Activated gamma-delta T cell treated with anti-CD3 and anti-CD28 coated beads, Interleukin-2, amount 50 U/mL, for 16 hours (primary cell): ENCODE measurements at places on chromosomes 12 and 14.

DNA sequence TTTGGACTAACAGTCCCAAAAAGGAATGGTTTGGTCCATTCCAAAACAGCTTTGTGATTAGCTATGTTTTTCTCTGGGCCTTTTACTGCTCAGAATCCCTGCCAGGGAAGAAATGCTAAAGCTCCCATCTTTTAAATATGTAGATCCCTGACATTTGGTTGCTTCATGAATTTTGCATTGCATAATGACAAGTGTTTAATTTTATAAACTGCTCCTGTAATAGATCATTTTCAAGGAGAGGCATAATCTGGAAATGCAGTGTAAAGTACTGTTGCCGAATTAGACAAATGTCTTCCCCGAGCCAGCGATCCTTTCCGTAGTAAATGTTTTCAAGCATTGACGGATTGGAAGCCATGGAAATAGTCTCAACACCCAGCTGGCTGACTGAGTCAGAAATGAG is 291.3 kb upstream of the PRKD1 start:
- no peak for DNase-seq

DNA sequence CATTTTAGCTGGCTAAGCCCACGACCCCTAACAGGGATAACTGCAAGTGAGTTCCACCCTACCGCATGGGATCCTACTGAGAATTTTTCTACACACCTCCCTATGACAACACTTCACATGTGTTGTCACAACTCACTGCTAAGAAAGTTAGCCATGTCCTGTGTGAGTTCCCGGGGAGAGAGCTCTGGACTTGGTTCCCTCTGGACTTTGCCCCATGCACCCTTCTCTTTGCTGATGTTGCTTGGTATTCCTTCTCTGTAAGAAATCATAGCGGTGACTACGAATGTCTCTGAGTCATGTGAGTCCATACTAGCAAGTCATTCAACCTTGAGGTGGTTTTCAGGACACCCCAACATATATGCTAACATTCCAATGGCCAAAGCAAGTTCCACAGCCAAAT is 9.5 kb upstream of the CDKN3 start:
- DNase-seq: no peak

DNA sequence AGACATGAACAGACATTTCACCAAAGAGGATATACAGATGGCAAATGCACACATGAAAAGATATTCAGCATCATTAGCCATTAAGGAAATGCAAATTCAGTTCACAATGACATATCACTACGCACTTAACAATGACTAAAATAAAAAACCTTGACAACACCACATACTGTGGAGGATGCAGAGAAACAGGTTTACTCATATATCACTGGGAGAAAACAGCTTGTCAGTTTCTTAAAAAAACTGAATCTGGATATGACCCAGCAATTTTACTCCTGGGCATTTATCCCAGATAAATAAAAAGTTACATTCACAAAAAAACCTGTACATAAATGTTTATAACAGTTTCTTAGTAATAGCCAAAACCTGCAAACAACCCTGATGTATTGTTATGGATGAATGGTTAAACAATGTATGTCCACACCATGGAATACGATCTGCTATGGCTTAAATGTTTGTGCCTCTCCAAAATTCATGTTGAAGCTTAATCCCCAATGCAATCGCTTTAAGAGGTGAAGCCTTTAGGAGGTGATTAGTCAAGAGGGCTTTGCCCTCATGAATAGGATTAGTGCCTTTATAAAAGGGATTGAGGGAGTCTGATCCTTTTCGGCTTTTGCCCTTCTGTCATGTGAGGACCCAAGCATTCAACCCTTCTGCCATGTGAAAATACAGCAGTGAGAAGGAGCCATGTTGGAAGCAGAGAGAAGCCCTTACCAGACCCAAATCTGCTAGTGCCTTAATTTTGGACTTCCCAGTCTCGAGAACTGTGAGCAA is 36.0 kb upstream of the PPP4R3A start:
- no peak for DNase-seq

DNA sequence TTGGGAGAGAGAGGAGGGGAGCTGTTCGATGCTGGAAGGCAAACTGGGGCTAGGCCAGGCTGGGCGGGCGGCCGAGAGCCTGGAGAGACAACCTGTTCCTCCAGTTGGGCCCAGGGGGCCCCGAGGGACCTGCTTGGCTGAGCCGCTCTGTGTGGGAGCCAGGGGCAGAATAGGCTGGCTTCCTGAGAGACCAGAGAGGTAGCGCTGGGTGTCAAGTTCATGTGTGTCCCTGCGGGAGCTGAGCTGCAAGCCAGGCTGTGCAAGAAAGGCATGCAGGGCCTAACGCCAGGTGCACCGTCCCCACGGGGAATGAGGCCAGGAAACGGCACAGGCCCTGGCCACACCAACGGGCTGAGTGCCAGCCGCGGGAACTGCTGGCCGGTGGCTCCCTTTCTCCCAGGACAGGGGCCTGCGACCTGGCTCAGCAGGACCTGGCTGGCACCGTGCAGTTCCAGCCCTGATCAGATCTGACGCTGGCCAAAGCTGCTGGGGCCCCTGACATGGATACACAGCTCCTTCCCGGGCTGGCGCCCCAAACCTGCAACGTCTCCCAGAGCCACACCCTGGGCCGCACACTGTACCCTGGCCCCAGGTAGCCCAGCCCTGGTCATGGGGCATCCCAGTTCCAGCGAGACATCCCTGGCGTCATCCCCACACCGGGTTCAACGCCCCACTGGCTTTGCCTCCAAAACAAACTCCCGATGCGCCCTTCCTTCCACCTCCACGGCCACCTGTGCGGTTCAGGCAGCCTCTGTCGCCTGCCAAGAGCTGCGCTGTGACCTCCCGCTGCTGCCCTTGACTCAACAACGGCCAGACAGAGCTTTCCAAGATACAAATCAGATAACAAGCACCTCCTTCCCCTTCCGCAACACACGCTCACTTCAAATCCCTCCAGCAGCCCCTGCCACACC is 65.0 kb downstream of the RFLNA start:
- DNase-seq: no peak

DNA sequence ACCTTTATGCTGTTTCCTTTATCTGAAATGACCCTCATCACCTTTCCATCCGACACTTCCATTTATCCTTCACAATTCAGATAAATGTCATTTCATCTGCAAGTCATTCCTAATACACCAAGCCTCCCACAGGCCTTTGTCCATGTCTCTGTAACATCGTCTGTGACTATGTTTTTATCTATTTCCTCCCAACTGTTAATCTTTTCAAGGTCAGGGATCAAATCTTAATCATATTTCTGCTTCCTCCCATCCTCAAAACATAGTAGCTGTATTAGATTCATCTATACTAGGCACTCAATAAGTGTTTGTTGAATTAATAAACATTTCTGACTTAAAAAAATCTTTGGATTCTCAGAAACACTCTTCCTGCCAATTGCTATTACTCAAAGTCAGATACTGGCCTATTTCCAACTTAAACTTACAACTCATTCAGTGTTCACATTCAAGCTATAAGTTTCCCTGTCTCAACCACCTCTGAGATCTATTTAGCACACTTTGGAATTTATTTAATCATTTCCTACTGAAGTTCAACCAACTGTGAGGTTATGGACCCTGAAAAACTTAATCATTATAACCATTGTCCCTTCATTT is 100.2 kb upstream of the ALX1 start:
- no peak for DNase-seq

DNA sequence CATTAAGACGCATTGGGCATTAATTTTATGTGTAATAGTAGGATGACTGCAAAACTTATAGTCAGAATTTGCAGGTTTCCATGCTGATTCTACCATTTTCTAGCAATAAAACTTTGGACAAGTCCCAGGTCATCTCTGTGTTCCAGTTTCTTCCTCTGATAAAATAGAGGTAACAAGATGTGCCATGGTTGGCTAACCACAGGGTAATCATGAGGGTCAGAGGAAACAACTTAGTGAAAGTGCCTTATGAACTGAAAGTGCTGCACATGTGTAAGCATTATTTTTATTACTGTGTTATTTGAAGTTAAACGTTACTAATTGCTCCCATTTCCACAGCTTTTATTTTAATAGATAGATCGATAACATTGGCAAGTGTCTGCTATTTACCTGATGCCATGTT is 21.1 kb downstream of the SMCO2 start:
- DNase-seq: no peak

GRCh38 chr12:3342051-3342450 is 149.0 kb upstream of the PRMT8 start:
- no peak for DNase-seq

DNA sequence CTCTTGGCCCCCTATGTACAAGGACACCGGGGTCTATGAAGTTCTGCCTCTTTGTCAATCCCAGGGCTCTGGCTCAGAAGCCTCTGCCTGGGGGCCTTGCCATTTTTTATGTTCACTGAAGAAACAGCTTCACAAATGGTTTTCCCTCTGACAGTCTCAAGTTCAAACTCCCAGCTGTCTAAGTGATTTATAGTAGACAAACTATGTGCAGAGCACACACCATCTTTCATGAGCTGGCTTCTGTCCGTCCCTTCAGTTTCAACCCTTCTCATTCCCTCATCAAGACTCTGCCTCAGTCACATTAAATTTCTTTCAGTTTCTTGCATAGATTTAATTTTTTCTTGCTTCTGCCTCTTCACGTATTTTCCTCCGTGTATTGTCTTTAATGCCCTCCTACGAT is 2.7 kb upstream of the DCD start:
- DNase-seq: no peak

DNA sequence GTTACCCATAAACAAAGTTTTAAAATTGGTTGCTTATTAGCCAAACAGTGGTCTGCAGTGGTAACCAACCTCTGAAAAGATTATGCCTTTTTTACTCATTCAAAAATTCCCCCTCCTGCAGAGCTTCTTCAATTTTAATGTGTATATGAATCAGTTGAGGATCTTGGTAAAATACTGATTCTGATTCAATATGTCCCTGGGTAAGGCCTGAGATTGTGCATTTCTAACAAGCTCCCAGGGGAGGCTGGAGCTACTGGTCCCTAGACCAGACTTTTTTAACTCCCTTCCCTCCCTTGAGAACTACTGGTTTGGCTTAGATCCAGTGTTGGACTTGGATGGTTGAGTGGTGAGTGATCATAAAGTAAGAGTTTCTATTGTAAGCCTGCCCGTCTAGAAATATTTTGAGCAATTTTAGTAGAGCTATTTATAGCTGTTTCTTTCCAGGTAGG is 90.2 kb downstream of the FUT8 start:
- no peak for DNase-seq

GRCh38 chr14:23661542-23661941 is 25.4 kb downstream of the DHRS2 start:
- no peak for DNase-seq

DNA sequence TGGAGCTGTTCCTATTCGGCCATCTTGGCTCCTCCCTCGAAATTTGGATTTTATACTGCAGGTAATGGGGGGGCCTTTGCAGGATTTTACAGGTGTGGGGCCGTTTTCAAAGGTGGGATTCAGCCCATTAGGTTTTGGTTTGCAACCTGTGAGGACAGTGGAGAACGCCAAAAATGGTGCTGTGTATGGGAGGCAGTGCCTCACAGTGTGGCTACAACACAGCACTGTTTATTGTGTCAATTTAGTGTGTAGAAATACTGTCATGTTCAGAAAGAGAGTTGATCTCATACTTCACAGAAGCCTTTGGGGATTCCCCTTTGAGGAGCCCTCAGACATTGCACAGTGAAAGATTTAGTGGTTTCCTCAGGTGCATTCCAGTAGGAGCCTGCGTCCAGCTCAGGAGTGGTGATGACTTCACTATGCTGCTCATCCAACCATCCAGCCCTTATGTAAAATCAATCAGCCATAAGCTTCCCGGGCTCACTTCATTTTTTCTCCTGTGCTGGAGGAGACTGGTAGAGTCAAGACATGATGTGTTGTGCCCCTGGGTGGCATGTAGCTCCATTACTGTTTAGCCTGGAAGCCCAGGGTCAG is 92.7 kb upstream of the PRMT8 start:
- DNase-seq: no peak

DNA sequence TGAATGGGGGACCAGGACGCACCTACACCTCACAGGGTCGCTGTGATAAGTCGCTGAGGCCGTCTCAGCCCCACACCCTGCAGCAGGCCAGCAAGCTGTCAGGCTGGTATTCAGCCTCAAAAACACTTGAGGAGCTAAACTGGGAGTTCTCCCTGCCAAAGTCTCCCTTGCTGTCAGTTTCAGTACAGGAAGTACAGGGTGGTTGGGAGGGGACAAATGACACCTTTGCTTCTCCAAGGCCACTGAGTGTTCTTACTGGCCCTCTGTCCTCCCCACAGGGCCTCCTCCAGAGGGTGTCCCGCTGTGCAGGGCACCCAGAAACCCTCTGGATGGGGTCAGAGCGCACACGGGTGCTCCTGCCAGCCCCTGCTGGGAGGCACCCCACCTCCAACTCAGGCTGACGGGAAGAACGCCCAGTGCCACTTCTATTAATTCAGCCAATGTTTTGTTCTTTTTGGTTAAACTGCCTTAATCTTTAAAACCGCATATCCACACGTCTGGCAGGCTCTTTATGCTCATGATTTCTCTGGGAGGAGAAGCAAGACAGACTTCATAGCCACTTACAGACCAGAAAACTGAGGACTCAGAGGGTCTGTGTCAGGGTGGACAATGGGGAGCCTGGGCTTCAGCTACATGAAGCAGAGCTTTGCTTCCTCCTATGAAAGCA is 75.9 kb downstream of the ITPK1 start:
- no peak for DNase-seq

DNA sequence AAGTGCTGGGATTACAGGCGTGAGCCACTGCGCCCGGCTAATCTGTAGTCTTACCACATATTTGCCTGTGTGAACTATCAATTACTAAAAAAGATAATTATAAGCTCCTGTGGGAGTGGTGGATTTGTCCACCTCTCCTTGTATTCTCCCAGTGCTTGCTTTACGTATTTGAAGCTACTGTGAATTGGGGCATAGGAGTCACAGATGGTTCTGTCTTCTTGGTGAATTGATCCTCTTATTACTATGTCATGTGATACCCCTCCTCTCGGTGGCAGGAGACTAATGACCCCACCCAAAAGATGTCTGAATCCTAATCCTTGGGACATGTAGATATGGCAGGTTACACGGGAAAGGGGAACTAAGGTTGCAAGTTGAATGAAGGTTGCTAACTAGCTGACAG is 11.8 kb downstream of the GPR132 start:
- no peak for DNase-seq

GRCh38 chr12:62737188-62737587 is 197.8 kb downstream of the PPM1H start:
- DNase-seq: no peak

- DNase-seq: no peak
Observed at GRCh38 chr12:67070604-67071003, 198.6 kb upstream of the CAND1 start.

GRCh38 chr14:99272632-99272898 is 568 bp upstream of the BCL11B start:
- DNase-seq: no peak
